ENCODE measurements at places on chromosomes 11 and 22. TPM values are rescaled to one million over a fixed set of nuclear protein-coding genes. Genes with fewer than 3 reads are reported as not detected.

DNA sequence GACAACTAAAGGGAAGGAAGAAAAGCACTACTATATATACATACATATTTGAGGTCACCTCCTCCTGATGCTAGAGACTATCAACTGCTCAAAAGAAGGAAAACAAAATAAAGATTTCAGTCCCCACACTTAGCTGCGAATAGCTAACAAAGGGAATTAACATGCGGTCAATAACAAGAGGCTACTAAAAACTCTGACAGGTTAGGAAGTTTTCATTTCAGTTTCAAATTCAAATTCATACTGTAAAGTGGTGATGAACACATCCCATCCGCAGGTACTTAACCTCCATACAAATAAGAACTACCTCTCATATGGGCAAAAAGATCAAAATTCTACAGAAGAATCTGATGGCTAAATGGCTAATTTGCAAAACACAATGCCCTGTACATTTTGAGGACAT is 2.6 kb downstream of the NAP1L4 start:
- H3K4me3 ChIP-seq, result no peak overlapping the region
- no peak for DNase-seq
- peaks cover 4% of the 10 kb centered on the region for H3K36me3 ChIP-seq
- no peaks in the 10 kb centered on the region for H3K27me3 ChIP-seq
- peaks cover 10% of the 10 kb centered on the region for H3K4me1 ChIP-seq

CST6 gene
- 0.54 TPM for total RNA-seq

DNA sequence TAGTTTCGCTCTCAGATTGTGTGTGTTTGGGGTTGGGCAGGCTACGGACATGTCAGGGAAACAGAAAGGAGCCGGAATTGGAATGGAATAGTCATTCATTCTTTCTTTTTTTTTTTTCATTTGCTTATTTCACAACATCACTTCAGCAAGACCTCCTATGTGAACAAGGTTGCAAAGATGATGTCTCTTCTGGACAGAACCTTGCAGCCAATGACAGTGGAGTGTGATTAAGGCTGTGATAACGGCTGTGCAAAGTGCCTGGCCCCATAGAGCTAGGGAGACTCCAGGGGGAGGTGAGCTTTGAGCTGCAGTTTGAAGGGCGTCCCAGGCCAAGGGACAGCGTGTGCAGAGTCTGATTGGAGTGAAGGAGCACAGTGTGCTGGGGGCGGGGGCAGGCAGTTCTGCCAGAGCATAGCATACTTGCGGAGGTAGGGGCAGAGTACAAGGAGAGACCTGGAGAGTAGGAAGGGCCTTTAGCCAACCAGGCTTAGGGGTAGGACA is 3.4 kb downstream of the TIGD3 start:
- H3K4me1 ChIP-seq, result peaks cover 8% of the 10 kb centered on the region
- H3K27me3 ChIP-seq, result peaks cover 22% of the 10 kb centered on the region
- H3K4me3 ChIP-seq, result no peak overlapping the region
- no peak for DNase-seq

- DNase-seq, result peak; percentile 56
- no peaks in the 10 kb centered on the region for H3K27me3 ChIP-seq
- no peaks in the 10 kb centered on the region for H3K36me3 ChIP-seq
- peaks cover 10% of the 10 kb centered on the region for H3K4me1 ChIP-seq
- no peak overlapping the region for H3K27ac ChIP-seq
Observed at GRCh38 chr11:124748481-124749343, 3.3 kb downstream of the VSIG2 start.

DNA sequence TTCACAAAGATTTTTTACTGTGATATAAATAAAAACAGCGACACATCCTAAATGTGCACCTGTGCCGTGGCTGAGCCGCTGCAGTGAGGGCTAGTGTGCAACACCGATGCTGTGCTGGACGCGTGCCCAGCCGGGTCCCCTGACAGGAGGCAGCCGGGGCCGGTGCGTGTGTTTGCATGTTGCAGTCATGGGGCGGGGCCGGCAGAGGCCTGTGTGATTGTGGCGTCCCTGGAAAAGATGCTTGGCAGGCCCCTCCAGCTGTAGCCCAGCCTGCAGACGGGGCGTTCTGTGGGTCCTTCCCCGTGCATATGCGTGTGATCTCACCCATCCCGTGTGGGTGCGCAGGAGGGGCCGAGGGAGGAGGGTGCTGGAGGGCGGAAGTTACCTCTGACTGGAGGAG is 30.6 kb downstream of the MUC6 start:
- DNase-seq, result no peak
- no peak overlapping the region for H3K4me3 ChIP-seq
- H3K4me1 ChIP-seq, result no peaks in the 10 kb centered on the region
- H3K27me3 ChIP-seq, result no peaks in the 10 kb centered on the region
- H3K27ac ChIP-seq, result no peak overlapping the region

DNA sequence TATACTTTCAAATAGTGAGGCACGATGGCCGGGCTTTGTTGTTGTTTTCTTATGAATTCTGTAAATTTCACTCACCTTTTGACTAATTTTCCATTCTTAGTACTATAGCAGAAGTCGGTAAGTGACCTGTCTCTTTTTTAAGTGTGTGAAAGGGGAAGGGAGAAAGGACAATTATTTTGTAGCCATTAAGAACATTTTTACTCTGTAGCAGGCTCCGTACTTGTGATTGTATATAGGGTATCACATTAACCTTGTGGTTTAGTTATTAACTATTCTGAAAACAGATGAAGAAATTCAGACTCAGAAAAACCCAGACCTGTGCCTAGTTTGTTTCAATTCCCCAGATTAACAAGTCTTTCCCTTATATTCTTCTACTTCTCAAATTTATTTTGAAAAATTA is 78.7 kb downstream of the CASP12 start:
- H3K4me1 ChIP-seq, result no peaks in the 10 kb centered on the region
- no peaks in the 10 kb centered on the region for H3K27me3 ChIP-seq
- no peaks in the 10 kb centered on the region for H3K36me3 ChIP-seq
- no peak overlapping the region for H3K4me3 ChIP-seq
- H3K27ac ChIP-seq, result no peak overlapping the region

DNA sequence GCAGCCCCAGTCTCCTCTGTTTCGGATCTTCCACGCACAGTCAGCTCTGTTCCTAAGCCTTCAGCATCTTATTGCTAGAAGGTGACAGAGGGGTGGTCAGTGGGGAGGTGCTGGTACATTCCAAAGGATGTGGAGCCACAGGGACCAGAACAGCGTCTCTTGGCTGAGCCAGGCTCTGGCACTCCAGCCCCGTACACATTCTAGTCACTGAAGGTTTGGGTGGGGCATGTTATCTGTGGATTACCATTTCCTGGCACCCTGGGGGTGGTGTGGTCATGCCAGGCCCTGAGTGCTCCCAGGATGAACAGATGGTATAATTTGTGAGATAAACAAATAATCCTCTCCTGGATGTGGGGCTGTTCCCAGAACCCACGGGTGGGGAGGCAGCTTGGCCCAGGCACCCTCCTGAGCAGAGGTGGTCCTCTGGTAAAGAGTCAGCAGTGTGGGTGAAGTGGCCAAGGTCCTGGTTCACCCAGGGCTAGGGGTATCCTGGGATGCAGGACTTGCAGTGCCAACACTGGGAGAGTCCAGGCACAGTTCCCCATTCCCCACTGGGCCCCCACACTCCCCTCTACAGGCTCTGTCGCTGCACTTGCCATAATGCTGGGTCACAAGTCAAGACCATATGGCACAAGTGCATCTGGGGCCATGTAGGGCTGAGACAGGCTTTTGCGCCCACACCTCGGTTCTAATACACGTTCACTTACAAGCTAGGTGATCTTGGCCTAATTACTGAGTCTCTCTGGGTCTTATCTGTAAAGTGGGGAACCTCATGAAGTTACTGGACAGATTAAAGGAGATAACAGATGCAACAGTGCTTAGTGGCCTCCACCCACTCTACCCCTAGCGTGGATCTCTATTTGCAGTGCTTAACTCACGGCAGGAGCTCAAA is 33.0 kb downstream of the DKK3 start:
- H3K4me3 ChIP-seq, result no peak overlapping the region
- peak overlapping the region; percentile 90 for H3K27ac ChIP-seq
- no peaks in the 10 kb centered on the region for H3K27me3 ChIP-seq
- DNase-seq, result no peak
- H3K36me3 ChIP-seq, result peaks cover 12% of the 10 kb centered on the region

DNA sequence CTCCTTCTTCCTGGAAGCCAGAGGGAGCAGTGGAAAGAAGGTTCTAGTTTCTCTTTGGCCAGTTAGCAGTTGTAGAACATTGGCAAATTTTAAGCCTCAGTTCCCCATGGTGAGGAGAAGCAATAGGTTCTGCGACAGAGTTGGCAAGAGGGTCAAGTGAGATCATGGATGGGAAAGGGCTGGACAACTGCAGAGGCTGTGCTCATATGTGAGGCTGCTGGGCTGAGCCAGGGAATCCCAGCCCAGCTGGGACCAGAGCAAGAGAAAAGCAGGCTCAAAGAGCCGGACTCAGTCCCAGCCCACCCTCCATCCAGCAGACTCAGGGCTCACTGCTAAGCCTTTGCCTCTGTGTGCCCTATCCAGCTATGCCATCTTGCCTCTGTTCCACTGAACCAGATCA is 66.8 kb upstream of the MYOD1 start:
- H3K27me3 ChIP-seq, result no peaks in the 10 kb centered on the region
- H3K36me3 ChIP-seq, result no peaks in the 10 kb centered on the region
- H3K4me1 ChIP-seq, result no peaks in the 10 kb centered on the region
- DNase-seq, result no peak
- H3K27ac ChIP-seq, result no peak overlapping the region

DNA sequence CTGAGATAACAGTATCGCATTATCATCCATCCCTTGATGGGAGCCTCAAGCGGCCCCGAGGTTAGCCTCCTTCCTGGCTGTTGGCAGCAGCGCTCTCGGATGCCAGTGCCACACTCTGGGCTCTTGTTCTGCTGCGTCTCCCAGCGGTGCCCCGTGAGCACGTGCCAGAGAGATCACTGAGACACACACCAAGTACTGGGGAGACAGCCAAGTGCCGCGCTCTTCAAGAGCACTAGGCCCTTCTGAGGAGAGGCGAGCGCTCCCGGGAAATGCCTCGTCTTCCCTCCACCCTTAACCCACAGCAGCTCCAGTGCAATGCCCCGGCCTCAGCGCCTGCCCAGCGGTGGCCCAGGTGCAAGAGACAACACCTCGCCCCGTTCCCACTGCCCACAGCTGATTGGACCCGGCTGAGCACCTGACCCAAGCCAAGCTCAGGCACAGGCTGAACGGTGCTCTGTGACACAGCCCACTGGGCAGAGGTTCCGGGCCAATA is 248.3 kb upstream of the NARS2 start:
- no peak for DNase-seq
- H3K4me3 ChIP-seq, result no peak overlapping the region
- H3K27ac ChIP-seq, result no peak overlapping the region

- no peaks in the 10 kb centered on the region for H3K4me1 ChIP-seq
- no peak overlapping the region for H3K4me3 ChIP-seq
- H3K27ac ChIP-seq, result no peak overlapping the region
Observed at GRCh38 chr22:33829546-33830280, 90.6 kb downstream of the LARGE1 start.

GRCh38 chr11:122705396-122705795 is 49.9 kb downstream of the UBASH3B start:
- no peaks in the 10 kb centered on the region for H3K27me3 ChIP-seq
- DNase-seq, result no peak
- no peaks in the 10 kb centered on the region for H3K36me3 ChIP-seq
- H3K27ac ChIP-seq, result peak overlapping the region; percentile 88
- no peak overlapping the region for H3K4me3 ChIP-seq

DNA sequence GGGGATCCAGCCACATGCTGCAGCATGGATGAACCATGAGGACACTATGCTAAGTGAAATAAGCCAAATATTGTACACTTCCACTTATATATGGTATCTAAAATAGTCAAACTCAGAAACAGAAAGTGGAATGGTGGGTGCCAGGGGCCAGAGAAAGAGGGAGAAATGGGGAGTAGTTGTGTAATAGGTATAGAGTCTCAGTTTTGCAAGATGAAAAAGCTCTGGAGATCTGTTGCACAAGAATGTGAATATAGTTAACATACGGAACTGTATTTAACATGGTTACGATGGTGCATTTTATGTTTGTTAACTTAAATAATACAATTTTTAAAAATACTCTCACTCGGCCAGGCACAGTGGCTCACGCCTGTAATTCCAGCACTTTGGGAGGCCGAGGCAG is 21.2 kb downstream of the GDPD5 start:
- H3K4me3 ChIP-seq, result no peak overlapping the region
- H3K36me3 ChIP-seq, result no peaks in the 10 kb centered on the region
- no peaks in the 10 kb centered on the region for H3K27me3 ChIP-seq
- DNase-seq, result no peak
- no peak overlapping the region for H3K27ac ChIP-seq
- peaks cover 12% of the 10 kb centered on the region for H3K4me1 ChIP-seq

CHRDL2 gene
- total RNA-seq, result not detected

CFAP68 gene
- total RNA-seq, result 10.2 TPM

DNA sequence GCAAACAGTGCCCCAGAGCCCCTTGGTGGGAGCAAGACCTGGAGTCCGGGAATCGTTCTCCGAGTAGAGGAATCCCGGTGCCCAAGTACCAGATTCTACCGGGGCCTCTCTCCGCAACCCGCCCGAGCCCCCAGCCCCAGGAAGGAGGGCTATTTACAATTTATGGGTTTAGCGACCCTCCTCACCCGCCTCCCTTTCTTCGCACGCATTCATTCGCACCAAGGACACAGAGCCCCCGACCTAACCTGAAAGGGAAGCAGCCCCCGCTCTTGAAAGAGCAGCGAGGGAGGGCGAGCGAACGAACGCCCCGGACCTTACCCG is 628 bp downstream of the LRP4 start:
- H3K27me3 ChIP-seq, result no peaks in the 10 kb centered on the region
- H3K36me3 ChIP-seq, result no peaks in the 10 kb centered on the region
- no peak overlapping the region for H3K27ac ChIP-seq
- peaks cover 9% of the 10 kb centered on the region for H3K4me1 ChIP-seq
- DNase-seq, result no peak

NXPE4 gene
- not detected for total RNA-seq

DNA sequence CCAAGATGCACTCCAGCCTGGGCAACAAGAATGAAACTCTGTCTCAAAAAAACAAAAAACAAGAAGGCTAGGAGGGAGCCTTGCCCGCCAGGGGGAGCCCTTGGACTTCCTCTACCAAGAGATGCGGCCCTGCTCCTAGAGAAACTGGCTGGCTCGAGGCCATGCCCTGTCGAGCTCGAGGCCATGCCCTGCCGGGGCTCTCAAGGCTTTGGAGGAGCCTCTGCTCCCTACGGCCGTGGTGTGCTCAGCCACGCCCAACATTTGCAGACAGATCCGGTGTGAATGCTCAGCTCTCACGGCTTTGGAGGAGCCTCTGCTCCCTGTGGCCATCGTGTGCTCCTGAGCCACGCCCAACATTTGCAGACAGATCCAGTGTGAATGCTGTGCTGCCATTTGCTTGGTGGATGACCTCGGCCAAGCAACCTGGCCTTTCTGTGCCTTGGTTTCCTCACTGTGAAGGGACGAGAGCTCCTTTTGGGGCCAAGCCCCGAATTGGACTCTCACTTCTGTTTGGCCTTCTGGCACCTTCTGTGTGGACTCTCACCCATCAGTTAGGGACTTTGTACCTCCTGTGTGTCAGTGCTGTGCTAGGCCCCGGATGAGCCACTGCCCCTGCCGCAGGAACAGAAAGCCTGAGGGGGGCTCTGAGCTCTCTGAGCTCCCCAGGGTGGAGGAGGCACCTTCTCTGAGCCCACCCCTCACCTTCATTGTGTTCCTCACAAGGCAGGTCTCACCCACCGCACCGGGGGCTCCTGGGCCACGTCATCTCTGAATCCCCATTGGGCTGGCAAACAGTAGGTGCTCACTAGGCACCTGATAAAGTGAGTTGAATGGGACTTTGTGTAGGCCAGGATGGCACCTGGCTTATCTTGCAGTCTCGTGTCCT is 14.1 kb downstream of the C11orf24 start:
- H3K27ac ChIP-seq, result no peak overlapping the region
- H3K36me3 ChIP-seq, result peaks cover 23% of the 10 kb centered on the region
- H3K4me3 ChIP-seq, result no peak overlapping the region
- peaks cover 11% of the 10 kb centered on the region for H3K4me1 ChIP-seq

GRCh38 chr11:76772100-76772782 is 10.9 kb upstream of the TSKU start:
- DNase-seq, result peak; percentile 50
- no peaks in the 10 kb centered on the region for H3K36me3 ChIP-seq
- H3K4me1 ChIP-seq, result peaks cover 40% of the 10 kb centered on the region
